ENCODE measurements at places on chromosomes 1 and 21.

DNA sequence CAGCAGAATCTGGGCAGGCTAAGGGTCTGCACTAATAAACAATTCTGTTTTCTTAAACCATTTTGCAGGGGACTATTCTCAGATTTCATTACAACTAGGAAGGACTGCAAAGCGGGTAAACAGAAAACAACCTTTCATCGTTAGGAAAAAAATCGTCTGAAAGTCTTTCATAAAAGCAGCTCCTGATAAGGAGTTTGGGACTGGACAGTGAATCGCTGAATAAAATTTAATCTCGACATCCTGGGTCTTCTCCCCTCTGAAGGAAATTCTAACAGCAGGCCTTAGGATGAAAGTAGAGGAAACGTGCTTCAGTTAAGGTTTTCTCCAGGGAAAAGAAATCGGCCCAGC is 471 bp upstream of the MTF2 start:
- ATAC-seq: no peak

DNA sequence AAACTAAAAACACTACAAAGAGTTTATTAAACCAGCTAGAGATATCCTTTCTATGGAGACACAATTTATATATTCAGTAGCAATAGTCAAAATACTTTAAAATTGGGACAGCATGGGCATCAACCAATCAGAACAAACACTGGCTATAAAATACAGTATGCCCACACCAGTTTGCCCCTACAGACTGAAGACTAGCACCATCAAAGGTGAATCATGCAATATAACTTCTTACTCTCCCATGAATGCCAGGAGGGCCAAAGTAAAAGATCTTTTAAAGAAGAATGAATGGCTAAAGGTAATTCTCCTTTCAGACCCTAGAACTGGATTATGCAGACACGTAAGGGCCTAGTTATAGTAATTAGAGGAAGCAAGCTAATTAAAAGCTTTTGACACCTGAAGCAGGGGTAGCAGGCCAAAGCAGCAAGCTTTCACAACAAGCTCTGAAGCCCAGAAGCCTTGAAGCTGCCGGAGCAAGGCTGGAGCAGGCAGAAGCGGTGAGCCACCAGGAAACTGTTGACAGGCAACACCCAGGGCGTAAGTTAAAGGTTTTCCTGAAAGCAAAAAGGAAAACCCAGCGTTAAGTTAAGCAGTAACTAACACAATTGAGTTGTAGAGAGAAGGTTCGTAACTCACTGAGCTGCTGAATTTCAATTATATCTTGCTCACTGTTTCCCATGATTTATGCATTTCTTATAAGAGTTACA is 99.3 kb downstream of the CDC42BPA start:
- no peak for ATAC-seq

- ATAC-seq: no peak
Measured at GRCh38 chr1:190049314-190049713, 428.4 kb downstream of the BRINP3 start.

DNA sequence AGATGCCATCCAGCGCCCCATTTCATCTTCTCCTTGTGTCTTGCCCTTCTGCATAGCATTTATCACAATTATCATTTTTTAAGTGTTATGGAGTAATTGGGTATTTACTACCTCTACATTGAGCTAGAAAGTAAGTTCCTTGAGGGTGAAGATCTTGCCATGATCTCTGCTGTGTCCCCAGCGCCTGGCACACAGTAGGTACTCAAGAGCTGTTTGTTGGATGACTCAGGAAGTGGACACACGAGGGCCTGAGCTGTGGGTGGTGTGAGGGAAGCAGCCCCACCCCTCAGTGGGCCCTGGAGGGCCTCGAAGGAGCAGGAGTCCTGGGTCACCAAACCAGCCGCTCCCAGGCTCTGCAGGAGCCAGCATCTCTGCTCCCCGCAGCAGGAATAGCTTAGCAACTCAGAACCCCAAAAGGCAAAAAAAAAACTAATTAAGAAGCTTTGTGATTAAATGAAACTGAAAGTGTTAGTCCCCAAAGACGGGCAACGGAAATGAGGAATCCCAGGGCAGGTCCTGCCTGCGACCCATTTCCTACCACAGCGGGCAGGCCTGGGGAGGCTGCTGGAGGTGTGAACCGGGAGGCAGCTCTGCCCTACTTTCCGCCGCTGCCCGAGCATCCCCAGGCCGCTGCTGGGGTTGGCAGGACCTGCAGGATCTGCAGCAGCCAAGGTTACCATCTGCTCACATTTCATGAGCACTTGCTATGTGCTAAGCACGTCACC is 87.7 kb downstream of the LACTBL1 start:
- no peak for ATAC-seq

GRCh38 chr1:2803931-2804627 is 2.6 kb upstream of the TTC34 start:
- ATAC-seq: no peak
